Kidney tubule cell (primary cell): ENCODE measurements at places on chromosomes 12 and 14.

DNA sequence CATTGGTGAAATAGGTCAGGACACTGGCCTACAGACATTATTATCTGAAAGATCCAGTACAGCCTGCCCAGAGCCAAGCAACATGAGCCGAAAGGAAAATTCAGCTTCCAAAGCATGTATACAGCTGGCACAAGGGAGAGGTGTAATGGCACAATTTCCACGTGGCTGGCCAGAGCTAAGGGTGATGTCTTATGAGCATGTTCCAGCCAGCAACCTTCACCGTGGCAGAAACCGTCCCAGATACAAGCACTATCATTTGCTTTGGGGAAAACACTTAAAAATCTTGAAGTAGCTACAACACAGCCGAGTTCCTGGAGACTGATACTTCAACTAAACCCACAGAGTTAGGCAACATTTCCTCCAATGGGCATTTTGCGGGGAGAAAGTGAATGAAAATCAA lies 44.5 kb downstream of the CORO1C start:
- DNase-seq: no peak

- DNase-seq: no peak
These were observed 363.1 kb downstream of the EGLN3 start for GRCh38 chr14:33587791-33588190.

DNA sequence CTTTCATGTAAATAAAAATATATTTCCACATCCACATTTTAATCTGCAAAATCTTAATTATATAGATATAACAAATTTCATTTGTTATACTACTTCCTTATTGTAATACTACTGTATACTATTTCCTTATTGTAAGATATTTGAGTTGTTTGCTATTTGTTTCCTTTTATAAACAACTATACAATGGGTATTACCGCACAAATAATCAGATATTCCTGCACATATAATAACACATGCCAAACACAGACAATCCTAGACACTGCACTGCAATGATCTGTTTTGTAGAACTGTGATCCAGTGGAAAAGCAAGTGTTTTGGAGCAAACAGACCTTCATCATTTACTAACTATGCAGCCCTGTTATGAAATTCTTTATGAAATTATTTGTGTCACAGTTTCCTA lies 30.5 kb downstream of the PRKD1 start:
- DNase-seq: no peak

DNA sequence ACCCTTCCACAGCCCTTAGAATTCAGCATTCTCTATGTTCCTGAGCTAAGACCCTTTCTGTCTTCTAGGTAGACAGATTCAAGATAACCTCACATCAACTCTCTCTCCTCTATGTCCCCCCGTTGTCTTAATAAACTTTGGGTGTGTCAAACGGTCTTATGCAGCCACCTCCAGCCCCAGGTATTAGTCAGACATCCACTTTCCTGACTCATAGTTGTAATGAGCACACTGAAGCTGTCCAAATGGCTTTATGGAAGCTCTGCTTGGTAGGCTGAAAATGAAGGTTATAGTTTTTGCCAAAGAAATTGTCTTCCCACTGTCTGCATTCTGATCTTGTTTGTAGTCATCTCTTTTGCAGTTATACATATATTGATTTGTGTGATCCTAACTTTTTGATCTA lies 482.0 kb downstream of the RMST start:
- peak; percentile 9 for DNase-seq

- peak; percentile 55 for DNase-seq
These were observed 29.0 kb downstream of the SLC2A3 start for GRCh38 chr12:7907009-7907408.

DNA sequence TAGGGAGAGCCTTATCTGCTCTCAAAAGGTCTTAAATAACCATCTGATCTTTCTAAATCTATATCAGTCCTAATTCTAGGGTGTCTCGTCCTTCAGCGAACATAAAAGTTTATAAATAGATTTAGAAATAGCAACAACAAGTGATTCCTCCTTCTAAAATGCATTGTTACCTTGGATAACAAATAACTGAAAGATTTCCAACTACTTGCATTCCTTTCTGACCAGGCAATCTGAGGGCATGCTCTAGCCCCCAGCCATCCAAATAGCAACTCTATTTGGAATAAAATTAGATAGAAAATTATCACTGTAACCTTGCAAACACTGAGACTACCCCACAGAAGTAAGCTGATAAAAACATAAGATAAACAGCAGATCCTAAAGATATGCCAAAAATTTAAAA lies 21.8 kb upstream of the KRR1 start:
- DNase-seq: peak; percentile 9

GRCh38 chr14:25381498-25381897 lies 331.6 kb upstream of the STXBP6 start:
- peak; percentile 1 for DNase-seq

DNA sequence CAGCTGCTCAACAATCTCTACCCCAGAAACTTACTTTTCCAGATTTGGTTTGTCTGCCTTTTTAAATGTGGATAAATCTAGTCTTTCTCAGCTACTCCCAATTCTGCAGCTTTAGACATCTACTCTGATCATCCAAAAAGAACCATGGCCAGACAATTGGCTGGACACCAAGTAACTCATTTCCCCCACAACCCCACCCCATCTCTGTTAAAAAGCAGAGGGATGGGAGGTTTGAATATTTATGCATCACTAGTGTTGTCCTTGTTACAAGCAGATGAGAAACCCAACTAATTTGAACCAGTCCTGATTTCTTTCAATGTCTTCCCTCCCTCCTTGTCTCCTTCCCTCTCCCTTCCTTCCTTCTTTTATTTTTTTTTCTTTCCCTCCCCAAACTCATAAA lies 391.9 kb downstream of the GALC start:
- DNase-seq: no peak

- peak; percentile 49 for DNase-seq
These were observed 660 bp upstream of the HCFC2 start for GRCh38 chr12:104063712-104064030.

- no peak for DNase-seq
These were observed 4.0 kb downstream of the FGF6 start for GRCh38 chr12:4441355-4442335.

DNA sequence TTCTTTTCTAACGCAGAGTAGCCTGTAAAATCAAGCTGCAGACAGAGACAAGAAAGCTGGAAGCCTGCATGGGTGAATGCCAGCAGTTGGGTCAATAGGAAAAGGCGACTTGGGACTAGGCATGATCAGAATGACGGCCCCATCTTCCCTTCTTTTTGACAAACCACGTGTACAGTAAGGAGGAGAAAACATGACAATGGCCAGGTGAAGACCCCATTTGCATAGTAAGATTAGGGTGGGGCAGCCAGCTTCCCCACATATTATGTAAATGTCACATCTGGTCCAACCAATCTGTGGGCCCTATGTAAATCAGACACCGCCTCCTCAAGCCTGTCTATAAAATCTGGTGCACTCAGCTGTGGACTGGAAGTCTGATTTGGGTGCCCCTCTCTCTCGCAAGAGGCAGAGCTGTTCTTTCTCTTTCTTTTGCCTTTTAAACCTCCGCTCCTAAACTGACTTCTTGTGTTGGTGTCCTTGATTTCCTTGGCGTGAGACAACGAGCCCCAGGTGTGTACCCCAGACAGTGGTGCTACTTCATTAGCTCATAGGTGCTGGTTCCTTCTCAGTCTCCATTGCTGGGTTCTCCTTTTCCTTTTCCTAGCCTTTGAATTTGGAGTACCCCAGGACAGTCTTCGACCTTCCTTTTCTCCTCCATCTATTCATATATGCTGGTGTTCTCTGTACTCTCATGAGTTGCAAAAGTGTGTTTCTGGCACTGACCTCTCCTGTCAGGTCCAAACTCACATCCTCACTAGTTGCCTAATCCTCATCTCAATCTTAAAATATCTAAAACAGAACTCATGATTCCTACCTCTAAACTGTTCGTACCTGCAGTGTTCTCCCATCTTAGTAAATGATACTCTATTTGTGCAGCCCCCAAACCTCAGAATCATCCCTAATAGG lies 9.4 kb upstream of the DHRS7 start:
- no peak for DNase-seq

DNA sequence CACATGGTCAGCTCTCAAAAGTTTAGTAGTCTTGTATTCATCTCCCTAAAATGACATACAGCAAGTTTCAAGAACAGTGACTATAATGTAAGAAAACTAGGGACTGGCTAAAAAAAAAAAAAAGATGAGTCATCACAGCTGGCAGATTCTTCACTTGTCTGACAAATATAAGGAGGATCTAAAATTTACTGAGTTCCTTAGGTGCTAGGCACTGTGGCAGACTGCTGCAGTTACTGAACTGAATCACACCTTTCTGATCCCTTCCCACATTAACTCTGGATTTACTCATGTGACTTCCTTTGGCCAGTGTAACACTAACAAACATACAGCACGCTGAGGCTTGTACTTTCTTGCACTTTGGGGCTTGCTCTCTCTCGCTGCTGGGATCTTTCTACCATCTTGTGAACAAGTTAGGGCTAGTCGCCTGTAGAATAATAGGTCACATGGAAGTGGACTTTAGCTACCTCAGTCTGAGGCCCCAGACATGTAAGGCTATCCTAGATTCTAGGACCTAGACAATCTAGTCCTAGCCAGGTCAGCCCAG lies 32.1 kb downstream of the BAZ1A start:
- peak; percentile 87 for DNase-seq

DNA sequence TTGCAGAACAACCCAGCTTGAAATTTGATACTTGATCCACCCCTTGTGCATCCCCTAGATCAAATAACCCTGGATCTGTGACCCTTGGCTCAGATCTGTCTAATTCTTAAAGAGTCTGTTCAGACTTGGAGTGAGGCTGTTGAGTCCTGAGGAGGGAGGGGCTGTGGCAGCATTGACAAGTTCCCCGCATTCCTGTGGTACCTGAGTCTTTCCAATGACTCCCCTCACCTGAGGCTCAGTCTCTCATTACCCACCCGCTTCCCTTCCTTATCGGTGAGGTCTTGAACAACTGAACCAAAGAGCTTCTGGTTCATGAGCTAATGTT lies 16.1 kb upstream of the HDAC7 start:
- peak; percentile 88 for DNase-seq

DNA sequence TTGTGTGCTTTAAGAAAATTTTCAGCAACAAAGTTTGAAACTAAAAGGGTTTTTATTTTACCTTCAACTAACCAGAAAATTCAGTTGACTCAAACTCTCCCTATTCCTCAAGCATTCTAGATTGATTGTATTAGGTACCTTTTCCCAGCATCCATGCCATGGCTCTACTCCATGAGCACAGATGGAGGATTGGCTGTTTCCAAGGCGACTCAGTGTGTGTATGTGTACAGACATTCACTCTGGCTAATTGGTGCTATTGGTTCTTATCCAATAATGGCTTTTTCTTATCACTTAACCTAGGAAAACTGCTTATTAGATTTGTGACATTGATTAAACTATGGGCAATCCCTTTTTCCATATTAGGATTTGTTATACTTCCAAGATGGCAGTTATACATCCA lies 202.6 kb downstream of the ANO6 start:
- no peak for DNase-seq

DNA sequence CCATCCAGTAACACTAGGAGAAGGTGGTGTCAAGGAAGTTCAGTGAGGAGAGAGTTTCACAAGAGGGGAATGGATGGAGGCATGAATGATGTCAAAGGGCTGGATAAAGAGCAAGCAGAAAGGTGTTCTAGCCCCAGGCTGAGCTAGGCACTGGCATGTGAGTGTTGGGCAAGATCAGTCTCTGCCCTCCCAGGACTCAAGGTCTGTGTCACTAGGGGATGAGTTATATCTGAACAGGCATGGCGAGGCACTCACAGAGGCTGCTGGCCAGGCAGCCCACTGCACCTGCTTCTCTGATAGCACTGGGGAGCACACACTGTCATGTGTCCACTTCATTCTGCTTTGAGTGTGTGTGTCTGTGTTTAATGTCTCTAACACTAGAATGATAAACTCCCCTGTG lies 903.8 kb downstream of the BCL11B start:
- no peak for DNase-seq

- peak; percentile 11 for DNase-seq
These were observed 93.2 kb downstream of the TMTC3 start for GRCh38 chr12:88235183-88235833.

DNA sequence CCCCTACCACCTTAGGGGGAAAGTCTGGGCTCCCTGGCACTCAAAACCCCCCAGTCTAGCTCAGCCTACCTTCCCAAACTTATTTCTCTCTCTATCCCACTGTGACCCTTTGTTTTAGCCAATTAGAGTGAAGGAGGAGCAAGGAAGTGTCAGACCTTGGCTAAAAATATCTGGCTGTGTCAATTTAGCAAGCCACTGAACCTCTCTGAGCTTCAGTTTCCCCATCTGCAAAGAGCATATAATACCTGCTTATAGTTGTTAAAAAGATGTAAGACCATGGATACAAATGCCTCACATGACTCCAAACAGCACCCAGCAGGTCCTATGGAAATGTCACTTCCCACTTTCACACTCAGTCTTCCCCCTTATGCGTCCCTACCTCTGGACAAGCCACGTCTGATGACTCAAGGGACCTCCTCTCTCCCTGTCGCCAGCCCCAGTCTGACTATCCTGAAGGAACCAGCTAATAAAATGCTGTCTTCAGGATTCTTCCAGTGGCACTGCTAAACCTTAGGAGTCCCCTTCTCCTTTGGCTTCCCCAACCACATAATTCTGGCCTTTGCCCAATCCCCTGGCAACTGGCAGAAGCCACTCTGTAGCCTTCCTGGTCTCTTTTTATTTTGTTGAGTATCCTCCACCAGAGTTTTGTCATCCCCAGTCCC lies 19.3 kb downstream of the FOXN3 start:
- DNase-seq: no peak

DNA sequence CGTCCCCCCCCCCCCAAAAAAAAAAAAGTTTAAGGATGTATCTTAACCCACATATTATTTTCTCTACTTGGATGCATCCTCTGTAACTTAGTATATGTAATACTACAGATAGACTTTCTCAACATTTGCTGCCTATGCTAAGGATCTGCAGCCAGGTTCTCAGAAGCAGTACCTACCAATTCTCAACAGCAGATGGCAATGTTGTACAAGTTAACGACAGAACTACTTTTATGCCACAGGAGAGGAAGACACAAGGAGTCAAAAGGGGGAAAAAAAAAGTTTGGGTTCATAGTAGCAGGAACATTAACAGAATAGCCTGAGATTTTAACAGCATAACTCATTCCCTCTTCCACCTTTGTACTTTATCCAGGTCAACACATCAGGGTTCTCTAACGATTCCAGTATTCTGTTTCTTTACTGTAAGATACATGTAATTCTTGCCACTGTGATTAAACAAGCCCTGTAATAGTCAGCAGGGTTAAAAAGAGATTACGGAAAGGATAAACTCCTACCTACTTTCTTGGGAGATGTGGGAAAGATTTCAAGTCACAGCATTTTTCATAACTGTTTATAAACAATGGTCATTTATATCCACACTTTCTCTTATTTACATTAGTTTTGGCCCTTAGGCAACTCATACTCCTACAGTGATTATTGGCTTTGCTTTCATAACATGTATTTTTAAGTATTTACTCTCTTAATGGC lies 5.7 kb upstream of the NEK9 start:
- peak; percentile 78 for DNase-seq

- no peak for DNase-seq
These were observed 26.2 kb upstream of the TRIM9 start for GRCh38 chr14:51121096-51121495.

- no peak for DNase-seq
These were observed 46.4 kb downstream of the TCHP start for GRCh38 chr12:109946505-109946904.
